ENCODE measurements at places on chromosomes 11 and 22. TPM values are rescaled to one million over a fixed set of nuclear protein-coding genes. Genes with fewer than 3 reads are reported as not detected.
A peak's percentile ranks its signal among the peaks of the same experiment; 100 is the strongest.

DNA sequence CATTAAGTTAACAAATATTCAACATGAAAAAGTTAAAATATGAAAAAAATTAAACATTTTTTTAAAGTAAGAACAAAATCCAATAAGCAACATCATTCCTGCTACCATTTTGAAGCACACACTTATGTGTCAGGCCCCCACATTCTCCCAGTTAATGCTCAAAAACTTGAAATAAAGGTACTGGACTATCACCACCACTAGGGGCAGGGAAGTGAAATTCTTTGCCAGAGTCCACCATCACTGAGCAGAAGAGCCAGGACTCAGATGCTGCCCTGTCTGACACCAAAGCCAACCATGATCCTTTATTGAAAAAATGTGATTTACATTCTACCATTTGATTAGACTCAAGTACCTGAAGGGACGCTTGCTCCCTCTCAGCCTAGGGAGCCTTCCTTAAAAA is 39.1 kb downstream of the PITPNB start:
- DNase-seq, result no peak

GRCh38 chr11:20840341-20840740 is 171.0 kb downstream of the NELL1 start:
- DNase-seq, result no peak

DNA sequence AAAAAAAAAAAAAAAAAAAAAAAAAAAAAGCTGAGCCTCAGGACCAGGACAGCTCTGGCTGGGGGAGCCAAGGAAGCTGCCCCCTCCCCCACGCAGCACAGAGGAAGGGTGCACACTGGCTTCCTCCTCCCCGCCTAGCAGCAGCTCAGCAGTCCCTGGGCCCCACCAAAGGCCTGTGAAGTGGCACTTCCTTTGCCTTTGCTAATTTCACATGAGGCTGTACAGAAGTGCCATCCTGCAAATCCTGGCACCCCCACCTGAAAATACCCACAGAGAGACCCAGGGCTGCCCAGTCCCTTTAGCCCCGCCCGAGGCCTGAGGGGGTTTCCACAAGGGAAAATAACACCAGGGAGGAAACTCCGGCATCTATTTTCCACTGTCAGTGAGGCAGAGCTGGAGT is 3.9 kb downstream of the RHOG start:
- DNase-seq, result peak; percentile 40

DNA sequence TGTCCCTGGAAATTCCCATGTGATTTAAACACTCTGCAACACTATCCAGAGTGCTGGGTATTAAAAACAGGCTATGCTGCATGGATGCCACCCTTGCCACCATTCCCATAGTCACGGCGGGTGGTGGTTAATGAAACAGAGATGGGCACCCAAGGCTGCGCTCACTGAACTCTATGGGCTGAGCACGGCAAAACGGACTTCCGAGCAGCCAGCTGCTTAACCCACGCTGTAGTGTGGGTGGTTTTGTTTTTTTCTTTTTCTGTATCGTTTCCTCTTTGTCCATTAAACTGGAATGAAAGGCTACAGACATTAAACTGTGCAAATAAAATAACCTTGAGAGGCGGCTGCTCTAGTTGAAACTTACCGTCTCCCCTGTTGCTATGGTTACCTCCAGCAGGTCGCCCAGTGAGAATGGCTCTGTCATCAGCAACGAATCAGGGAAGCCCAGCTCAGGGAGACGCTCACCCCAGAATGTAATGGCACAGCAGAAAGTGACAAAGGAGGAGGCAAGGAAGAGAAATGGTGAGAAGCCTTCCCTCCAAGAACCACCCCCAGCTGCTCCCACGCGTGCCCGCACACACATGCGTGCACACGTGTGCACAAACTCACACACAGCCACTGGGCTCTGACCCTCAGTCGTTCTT is 102.1 kb downstream of the C11orf91 start:
- DNase-seq, result peak; percentile 62

GRCh38 chr11:2591805-2592204 is 108.0 kb downstream of the KCNQ1OT1 start:
- DNase-seq, result no peak

Gene SYCE3
- 0.87 TPM for total RNA-seq

GRCh38 chr11:28526406-28526751 is 418.2 kb downstream of the METTL15 start:
- no peak for DNase-seq

DNA sequence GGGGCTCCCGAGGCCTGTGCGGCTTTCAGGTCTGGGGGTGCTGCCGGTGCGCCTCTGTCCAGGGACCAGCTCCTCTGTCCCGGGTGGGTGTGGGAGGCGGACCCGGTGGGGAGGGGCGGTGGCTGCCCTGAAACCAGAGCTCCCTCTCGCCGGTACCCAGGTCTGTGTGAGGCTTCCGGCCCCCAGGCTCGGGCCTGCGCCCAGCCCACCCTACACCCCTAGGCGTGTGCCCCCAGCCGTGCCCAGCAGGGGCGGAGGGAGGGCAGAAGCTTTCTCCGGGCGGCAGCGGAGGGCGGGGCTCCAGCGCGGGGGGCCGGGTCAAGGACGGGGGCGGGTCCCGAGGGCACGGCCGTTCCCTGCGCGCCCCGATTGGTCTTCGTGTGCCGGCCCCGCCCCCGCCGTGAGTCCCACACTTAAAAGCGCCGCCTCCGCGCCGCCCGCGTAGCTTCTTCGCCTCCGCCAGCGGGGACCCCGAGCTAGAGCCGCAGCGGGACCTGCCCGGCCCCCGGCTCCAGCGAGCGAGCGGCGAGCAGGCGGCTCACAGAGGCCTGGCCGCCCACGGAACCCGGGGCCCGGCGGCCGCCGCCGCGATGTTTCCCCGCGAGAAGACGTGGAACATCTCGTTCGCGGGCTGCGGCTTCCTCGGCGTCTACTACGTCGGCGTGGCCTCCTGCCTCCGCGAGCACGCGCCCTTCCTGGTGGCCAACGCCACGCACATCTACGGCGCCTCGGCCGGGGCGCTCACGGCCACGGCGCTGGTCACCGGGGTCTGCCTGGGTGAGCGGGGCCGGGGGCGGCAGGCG is 616 bp downstream of the PNPLA2 start:
- DNase-seq, result peak; percentile 94

DNA sequence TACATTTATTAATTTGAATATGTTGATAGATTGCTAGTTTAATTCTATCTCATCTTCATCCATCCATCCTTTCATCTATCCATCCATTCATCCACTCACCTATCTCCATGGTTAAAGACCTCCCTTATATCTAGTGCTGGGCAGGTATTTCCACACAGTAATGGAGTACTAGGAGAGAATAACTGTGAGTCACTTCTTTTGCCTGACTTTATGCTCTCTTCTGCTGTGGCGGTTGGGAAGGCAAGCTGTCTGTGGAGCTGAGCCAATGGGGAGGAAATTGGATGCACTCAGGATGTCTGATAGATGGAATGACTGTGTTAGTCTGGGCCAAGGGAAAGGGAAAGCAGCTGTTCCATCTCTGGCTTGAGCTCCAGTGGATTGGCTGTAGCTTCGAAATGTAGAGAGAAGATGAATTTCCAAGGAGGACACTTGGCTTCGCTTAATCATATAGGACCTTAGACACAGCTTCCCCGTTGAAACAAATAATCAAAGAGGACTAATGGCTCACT is 60.3 kb downstream of the NELL1 start:
- no peak for DNase-seq

DNA sequence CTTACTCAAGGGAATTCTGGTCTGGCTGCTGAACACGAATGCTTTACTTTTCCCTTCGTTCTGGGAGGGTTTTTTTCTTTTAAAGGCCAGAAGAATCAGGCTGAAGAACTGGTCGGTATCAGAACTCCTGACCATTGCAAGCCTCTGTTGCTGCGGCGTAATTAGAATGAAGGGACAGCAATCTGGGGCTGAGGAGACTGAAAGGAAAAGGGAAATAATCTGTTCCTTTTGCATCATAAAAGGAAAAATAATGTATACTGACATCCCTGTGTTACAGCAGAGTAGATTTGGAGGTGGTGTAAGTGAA is 670 bp downstream of the SC5D start:
- DNase-seq, result no peak

GRCh38 chr11:74574563-74574962 is 17.8 kb upstream of the POLD3 start:
- no peak for DNase-seq

DNA sequence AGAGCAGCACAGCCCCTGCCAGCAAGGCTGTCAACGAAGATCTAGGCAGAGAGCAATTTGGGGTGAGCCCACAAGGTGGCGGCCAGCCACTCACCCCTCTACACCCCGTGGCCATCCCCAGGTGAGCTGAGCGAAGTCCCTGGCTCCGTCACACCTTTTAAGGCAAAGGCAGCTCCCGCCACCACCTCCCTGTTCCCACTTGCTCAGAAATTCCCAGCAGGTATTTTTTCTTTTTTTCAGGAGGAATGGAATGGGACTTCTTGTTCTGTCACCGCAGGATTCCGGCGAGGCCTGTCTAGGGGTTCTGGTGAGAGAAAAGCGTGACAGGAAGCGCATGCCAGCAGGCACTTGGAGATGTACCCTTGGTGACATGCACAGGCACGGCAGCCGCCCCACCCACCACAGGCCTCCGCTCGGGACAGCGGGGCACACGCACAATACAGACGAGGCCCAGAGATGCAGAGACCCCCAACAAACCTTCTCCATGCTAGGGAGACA is 10.0 kb downstream of the RPL3 start:
- DNase-seq, result no peak

GRCh38 chr11:42674436-42674835 is 637.4 kb upstream of the API5 start:
- DNase-seq, result no peak

Gene C11orf21
- total RNA-seq, result 0.52 TPM

Gene OR5P2
- not detected for total RNA-seq

GRCh38 chr11:102014756-102015155 is 32.5 kb upstream of the CFAP300 start:
- DNase-seq, result no peak

DNA sequence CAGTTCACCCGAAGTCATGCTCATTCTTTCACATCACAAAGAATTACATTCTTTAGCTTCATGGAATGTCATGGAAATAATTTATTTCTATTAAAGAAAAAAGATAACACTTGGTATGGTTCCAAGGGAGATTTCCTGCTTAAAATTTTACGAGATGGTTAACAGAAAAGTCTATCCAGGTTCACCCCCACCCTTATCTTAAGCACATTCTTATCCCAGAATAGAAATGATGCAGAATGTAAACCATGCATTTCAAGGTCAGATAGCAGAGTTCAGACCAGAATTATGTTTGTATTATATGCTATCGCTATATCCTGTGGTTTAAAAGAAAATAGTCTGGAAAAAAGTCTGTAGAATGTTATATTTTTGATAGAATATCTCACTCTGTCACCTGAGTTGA is 58.7 kb downstream of the GAS2 start:
- DNase-seq, result no peak

GRCh38 chr11:12604557-12605153 is 69.6 kb upstream of the TEAD1 start:
- no peak for DNase-seq

- DNase-seq, result no peak
Observed at GRCh38 chr11:43418197-43418596, 59.5 kb downstream of the TTC17 start.

GRCh38 chr11:64867748-64868462 is 10.5 kb downstream of the EHD1 start:
- DNase-seq, result no peak

Gene CD6
- total RNA-seq, result 1.9 TPM

DNA sequence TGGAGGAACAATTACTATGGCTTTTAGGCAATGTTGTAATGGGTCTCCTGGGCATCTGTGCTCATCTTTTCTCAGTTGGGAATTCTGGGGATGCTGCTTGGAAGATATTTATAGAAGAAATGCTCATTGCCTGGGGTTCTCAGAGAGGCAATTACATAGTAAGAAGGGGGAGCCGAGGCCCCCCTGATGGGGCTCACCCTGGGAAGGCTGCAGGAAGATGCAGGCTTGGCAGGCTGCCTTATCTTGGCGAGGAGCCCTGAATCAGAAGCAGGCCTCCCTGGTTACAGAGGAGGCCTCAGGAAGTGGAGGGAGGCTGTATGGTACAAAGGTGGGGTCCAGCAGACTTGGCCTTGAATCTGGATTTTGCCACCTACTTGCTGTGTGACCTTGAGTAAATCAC is 60.6 kb upstream of the CRYBB3 start:
- DNase-seq, result peak; percentile 66
